Epithelial cell of prostate (primary cell): ENCODE measurements at places on chromosomes 4 and X.

GRCh38 chr4:120915336-120915735 lies 7.2 kb downstream of the PRDM5 start:
- no peak for DNase-seq

GRCh38 chr4:180937083-180937482 lies 1306.1 kb upstream of the TENM3 start:
- DNase-seq, result no peak

- no peak for DNase-seq
These were observed 40.7 kb downstream of the KLHL2 start for GRCh38 chr4:165248102-165248501.

GRCh38 chr4:40552536-40552935 lies 77.1 kb downstream of the RBM47 start:
- DNase-seq, result no peak

DNA sequence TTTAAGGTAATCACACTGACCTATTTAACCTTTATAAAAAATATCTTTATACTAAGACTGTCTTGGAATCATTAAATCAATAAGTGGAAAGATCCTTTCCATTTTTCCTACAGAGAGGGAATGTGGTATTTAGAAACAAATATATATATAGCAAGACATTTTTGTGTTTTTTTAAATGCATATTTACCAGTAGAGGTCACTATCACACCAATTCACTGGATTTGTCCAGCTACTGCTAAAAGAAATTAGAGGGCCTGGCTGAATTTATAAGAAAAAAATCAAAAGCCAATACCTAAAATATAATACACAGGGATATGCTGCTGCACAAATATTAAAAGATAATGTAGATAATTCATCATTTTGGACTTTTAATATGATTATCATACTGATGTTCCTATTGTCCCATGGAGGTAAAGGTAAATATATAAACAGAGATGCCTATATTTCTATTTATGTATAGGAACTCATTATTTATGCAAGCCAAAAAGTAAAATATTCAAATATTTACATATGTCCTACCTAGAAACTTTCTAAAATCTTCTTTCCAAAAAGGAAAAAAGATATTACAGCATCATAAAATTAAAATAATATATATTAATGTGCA lies 69.5 kb downstream of the PDE5A start:
- no peak for DNase-seq

GRCh38 chrX:34585561-34585960 lies 71.5 kb downstream of the TMEM47 start:
- no peak for DNase-seq

- DNase-seq, result no peak
These were observed 682.0 kb downstream of the KCTD8 start for GRCh38 chr4:43766648-43767047.

- no peak for DNase-seq
These were observed 53.1 kb upstream of the SPRY1 start for GRCh38 chr4:123343400-123344041.

GRCh38 chrX:6223516-6223915 lies 5.2 kb downstream of the NLGN4X start:
- no peak for DNase-seq

GRCh38 chr4:128241425-128241913 lies 46.1 kb downstream of the PGRMC2 start:
- peak; percentile 80 for DNase-seq

GRCh38 chr4:70654605-70655011 lies 11.7 kb downstream of the JCHAIN start:
- DNase-seq, result no peak

DNA sequence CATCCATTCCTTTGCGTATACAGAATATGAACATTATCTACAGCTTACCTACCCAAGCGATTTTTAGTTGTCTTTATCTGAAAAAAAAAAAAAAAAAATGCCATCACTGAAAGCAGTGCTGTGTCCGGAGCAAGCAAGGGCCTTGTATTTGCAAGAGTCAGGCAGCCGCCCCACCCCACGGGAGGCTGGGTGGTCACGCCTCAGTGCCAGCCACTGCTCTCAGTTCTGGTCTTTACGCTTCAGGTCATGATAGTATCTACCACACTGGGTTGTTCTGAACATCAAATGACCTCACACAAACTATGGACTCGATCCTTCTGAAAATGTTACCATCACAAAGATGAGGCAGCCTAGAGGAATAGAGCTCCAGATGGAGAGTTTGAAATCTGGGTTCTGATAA lies 62.7 kb upstream of the HELT start:
- DNase-seq, result no peak

DNA sequence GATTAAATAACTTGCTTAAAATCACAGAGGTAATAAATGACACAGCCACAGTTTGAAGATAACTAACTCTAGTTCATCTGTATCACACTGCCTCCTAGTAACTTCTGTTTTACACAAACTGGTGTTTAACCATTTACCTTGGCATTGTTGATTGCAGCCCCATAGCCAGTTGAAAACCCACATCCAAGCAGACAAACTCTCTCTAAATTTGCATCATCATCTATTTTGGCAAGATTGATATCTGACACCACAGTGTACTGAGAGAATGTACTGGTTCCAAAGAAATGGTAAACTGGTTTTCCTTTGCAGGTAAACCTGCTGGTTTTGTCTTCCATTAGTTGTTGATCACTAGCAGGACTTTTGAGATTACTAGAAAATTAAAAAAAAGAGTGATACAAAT lies 7.8 kb downstream of the ADH4 start:
- no peak for DNase-seq

- no peak for DNase-seq
These were observed 471.1 kb upstream of the NWD2 start for GRCh38 chr4:36773467-36773866.

GRCh38 chr4:183905593-183906488 lies 734 bp downstream of the STOX2 start:
- DNase-seq, result no peak

DNA sequence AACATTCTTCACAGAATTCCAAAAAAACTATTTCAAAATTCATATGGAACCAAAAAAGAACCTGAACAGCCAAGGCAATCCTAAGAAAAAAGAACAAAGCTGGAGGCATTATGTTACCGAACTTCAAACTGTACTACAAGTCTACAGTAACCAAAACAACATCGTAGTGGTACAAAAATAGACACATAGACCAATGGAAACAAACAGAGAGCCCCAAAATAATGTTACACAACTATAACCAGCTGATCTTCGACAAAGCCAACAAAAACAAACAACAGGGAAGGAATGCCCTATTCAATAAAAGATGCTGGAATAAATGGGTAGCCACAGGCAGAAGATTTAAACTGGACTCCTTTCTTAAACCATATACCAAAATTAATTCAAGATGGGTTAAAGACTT lies 1189.6 kb downstream of the PCDH18 start:
- no peak for DNase-seq

DNA sequence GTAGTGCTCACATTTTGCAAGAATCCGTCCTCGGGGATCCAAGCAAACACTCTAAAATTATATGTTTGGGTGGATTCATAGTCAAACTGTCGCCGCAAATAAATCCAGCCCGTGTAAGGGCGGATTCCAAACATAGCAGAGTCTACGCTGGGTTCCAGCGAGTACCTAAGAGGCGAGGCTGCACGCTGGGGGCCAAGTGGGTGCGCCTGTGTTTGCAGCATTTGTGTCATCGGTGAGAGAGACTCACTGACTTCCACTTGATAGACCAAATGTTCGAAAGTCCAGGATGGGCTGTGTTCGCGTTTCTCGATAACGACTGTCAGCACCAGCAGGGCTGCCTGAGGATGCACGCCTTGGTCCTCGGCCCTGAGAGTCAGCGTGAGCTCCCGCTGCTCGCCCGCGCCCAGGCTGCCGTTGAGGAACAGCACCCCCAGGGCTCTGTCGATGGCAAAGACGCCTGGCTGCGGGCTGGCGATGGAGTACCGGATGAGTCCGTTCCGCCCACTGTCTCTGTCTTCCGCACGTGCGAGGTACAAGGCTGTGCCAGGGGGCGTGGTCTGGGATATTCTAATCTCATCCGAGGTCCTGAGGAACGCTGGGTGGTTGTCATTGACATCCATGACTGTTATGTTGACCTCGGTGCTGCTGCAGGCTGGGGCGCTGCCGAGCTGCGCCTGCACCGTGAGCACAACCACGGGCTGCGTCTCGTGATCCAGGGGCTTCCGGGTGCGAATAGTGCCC lies 158.7 kb downstream of the DCHS2 start:
- no peak for DNase-seq

DNA sequence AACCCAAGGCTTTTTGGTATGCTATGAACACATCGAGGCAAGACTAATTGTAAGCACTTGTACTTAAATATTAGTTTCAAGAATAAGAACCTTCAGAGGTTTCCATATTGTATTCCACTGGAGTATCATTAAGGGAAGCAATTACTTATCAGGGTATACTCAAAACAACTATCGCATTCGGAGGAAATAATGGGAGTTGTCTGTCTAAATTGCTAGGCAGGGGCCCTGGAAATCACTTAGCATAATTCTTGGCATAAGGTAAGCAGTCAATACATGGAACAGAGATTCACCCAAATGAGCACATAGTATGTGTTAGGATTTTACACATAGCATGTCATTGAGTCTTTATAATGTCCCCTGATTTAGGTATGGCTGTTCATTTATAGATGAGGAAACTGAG lies 249.4 kb downstream of the DHX15 start:
- DNase-seq, result no peak

DNA sequence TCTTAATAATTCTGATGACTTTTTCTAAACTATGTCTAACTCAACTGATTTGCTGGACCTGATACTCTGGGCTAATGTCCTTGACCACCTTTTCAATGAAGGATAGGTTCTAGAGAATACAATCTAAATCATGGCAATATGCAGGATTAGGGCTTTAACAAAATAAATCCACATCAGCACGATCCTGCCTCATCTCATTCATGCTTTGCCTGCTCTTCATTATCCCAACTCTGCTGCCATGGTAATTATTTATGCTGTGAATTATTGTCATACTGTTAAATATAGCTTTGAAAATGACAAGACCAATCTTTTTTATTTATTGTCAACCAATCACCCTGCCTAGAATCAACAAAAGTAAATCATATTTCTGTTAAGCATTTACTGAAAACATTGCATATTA lies 2176.7 kb upstream of the AGA start:
- no peak for DNase-seq

- DNase-seq, result no peak
These were observed 20.9 kb upstream of the PRSS12 start for GRCh38 chr4:118373614-118374255.

- DNase-seq, result no peak
These were observed 28.8 kb upstream of the CFAP47 start for GRCh38 chrX:35890699-35891098.

DNA sequence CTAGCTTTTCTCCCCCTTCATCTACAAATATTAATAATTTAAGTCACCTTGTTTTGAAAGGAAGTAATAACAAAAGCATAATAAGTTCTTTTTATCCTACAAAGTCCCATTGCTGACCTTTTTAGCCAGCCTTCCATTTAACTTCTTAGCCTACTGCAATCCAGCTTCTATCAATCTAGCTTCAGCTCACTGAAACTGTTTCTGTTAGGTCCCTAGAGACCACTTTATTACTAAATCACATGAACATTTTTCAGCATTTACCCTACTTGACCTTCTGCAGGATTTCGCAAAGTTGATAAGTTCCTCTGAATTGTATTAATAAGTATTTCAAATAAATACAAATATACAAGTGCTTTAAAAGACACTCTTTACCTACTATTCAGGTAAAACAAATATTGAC lies 186.5 kb downstream of the ANTXR2 start:
- no peak for DNase-seq

DNA sequence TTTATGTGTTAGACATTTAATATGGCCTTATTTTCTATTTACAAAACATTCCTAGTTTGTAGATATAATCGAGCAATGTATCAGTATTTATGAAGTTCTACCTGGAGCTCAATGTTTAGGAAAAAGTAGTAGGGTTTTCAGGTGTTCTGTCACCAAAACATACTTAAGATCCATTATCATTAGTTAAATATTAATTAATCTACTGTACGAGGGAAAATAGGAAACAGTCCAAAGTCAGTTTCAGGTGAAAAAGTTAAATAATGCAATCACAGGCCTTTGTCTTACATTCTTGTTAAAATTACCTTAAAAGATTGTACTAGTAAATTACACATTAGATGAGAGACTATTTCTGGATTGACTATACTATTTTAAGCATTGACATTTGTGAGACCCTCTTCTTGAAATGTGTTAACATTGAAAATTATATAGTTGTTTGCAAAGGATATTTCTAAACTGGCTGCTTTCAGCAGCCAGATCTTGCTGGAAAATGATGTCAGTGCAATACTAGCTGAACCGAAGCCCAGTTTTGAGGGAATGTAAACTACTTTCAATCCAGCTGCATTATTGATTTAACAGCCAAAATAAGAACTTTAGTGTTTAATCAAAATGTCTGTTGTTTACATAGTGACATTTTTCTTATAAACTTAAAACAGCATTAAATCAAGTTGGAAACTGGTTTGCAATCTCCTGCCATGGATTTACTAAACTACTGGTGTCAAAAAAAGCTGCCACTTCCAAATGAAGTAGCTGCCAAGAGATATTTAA lies 19.3 kb downstream of the GUCY1B1 start:
- no peak for DNase-seq

DNA sequence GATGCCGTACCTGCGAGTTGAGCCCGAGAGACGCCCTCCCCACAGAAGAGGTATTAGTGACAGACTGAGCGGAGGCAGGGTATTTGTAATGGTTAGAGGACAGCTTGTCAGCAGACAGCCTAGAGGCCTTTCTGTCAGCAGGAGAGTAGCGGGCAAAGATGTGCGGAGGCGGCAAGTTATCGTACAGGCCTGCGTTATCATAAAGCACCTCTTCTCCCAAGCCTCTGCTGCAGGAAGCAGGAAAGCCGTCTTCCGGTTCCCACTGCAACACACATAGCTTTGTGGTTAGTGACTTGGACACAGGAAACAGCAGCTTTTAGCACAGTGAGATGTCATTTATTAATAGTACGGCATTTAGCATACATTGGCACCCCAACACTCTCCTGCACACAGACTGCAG lies 158.3 kb downstream of the AFAP1 start:
- no peak for DNase-seq

DNA sequence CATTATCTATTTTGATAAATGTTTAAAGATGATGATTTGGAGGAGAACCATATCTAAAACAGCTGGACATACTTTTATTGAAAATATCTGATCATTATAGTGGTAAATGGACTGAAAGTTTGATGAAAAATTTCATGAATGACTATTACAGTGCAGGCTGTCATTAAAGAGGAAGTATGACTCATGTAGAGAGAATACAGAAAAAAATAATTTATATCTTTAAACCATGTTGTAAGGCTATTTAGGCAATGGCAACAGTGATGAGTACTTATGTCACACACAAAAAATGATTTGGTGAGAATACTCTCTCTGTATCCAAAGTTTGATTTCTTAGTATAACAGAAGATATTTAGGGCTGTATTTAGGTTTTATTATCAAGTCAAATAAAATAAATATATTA lies 3.9 kb upstream of the GLRB start:
- DNase-seq, result no peak

DNA sequence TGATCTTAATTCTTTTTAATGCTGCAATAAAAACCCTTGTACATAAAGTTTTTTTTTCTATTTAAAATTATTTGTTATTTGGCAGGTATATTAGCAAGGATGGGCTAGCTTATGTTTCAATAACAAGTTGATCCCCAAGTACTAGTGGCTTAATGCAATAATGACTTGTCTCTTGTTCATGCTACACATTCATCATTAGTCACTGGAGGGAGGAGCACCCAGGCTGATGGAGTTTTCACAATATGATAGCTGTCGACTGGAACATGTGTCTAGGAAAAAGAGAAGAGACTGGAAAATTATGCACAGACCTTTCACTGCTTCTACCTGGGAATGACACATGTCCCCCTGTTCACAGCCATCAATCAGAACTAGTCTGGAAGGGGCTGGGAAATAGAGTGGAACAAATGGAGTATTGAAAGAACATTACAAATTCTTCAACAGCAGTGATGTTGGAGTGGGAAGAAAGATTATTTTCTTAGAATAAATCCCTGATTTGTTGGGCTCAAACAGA lies 387.9 kb upstream of the RPS6KA3 start:
- no peak for DNase-seq
